IPS DF 19.7 (cell line): ENCODE measurements at places on chromosomes 3 and 15.

- no peak for DNase-seq
These were observed 11.3 kb downstream of the NR2E3 start for GRCh38 chr15:71821547-71822129.

GRCh38 chr3:108409800-108410178, 100.6 kb downstream of the MYH15 start:
- DNase-seq, result no peak

DNA sequence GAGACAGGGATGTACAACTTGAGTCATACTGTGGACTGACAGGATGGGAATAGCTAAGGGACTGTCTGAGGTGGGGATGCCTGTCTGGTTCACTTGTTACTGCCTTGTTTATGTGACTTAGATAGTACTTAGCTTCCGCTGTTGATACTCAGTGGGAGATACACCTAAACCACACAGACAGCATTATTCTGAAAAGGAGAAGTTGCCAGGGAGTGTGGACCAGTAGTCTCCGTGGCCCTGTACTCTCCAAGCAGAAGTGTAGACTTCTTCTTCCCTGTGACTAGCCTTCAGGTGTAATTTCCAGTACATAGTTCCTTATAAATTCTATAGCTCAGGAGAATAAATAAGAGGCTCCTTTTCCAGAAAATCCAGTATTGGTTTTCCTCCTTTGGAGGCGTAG, 5.1 kb downstream of the HIGD2B start:
- DNase-seq, result no peak

DNA sequence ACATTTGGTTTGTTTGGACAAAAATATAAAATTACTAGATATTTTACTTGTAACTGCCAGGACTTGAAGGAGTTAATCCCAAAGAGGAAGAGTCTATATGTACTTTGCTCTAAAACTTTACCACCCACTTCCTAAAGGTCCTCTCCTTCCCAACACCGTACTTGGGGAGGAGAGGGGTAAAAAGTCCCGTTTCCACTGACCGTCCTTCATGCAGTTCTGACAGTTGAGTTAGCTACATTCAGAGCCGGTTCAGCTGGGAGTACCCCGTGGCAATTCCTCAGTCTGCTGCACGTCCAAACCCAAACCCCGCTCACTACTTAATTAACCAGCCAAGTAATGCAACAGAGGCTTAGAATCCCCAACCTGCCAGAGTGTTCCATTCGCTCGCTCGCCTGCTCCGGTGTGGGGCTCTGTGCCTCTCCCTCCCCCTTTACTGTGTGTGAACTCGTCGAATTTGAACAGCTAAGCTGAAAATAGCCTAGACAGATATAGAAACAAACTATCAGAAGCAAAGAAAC, 519.7 kb downstream of the FOXP1 start:
- DNase-seq, result no peak

DNA sequence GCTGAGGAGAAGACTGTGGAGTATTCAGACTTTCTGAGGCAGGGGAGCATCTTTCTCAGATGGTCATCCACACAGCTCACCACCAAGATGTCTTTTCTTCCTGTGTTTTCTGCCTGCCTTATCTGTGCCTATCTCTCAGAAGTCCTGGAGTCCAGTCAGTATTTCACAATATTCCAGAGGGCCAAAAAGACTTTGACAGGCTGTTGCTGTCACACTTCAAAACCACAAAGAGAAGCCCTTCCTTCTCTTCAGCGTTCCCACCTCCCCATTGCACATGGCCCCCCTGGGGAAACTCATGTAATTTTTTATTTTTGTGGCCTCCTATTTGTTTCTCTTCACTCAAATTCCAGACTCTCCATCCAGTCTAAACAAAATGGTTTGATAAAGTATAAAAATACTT, 585.2 kb downstream of the EPHA3 start:
- DNase-seq, result no peak
